SJSA1 (cell line): ENCODE measurements at places on chromosomes 6 and 20. TPM values are rescaled to one million over a fixed set of nuclear protein-coding genes. Genes with fewer than 3 reads are reported as not detected.
A peak's percentile ranks its signal among the peaks of the same experiment; 100 is the strongest.

Gene BPIFB1
- total RNA-seq: not detected in 2 replicates

Gene CLIC5
- total RNA-seq: 0.22 and 1.2 TPM in 2 replicates

GRCh38 chr20:8870652-8871051 is 198.2 kb upstream of the PLCB4 start:
- DNase-seq: no peak

GRCh38 chr6:11964729-11965335 is 47.3 kb upstream of the HIVEP1 start:
- no peak for DNase-seq

DNA sequence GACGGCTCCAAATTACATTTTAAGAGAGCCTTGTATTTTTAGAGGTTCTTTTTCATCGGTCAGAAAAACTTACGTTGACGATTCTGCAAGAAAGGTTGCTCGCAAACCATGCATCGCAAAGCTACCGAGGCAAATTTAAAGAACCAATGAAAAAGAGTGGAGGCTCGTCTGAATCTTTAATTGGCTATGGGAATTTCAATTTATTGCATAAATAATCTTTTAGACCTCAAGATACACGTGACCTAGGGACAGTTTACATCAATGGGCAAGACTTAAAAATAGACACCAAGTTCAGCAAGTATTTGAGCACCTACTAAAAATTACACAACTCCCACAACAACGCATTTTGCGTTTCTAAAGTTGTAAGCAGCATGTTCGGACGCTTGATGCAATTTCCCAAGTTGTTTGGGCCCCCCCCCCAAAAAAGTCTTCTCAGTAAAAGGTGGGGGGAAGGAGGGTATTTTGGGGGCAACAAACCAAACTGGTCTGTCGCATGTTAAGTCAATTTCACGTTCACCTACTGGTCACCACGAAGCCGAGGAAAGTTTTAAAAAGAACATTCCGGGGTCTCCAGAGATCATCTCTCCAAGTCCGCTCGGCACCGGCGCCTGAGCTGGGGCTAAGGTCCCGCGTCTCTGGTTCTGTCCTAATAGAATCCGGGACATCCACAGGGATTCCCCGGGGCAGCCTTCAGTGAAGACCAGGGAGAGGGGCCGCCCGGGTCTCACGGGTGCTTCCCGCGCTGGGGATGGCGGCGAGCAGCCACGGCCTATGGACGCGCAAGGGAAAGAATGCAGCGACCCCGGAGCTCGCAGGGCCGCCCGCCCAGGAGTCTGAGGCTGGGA is 851 bp downstream of the SNX5 start:
- peak; percentile 56 for DNase-seq

Gene CLIC1
- total RNA-seq: 1,071 and 1,205 TPM in 2 replicates

DNA sequence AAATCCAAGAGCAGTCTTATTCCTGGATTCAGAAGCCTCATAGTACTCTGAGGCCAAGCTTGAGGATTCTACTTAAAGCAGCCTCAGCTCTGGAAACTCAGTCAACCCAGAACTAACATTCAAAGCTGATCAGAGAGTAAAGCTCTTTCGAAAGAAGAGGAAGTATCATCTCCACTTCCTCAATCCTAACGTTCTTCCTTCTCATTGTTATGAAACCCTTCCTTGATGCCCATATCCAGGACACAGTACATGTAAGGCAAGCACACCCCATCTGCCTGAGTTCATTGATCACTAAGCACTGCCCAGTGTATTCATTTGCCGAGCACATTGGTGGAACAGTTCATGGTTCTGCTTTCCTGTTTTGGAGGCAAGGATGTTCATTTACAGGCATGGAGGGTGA is at the start of gene IPCEF1:
TSS of gene IPCEF1 (minus strand) at position 114 of the 400 bp plus-strand sequence. CDS start 90,856 bp downstream, outside the sequence.
- no peak for DNase-seq

Gene ETV7
- 2.0 TPM in 1 of 2 replicates, not detected in the other for total RNA-seq

GRCh38 chr6:145306489-145306888 is 428.8 kb downstream of the EPM2A start:
- DNase-seq: no peak

Gene SLC2A10
- total RNA-seq: 18.5 and 19.2 TPM in 2 replicates

DNA sequence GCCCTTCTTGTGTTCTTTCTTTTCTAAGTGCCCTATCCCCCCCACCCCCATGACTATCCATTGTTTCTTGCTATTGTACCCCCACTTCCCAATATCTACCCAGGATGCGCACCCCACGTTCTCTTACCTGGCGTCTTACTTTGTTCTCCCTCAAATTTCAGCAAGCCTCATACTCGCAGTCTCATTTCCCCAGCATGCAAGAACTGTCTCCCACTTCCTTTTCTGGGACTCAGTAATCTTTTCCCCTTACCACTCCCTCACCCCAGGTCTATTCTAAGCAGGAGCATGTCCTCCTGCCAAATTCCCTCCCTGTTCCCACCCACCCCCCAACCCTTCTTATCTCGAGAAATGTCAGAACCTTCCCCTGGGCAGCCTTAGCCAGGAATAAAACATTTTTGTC is 1.7 kb upstream of the EHMT2 start:
- DNase-seq: no peak

Gene GSTA3
- not detected in 2 replicates for total RNA-seq

- DNase-seq: no peak
These were observed 257.0 kb downstream of the NRN1 start for GRCh38 chr6:5749651-5750215.

Gene NOX3
- not detected in 2 replicates for total RNA-seq

- no peak for DNase-seq
These were observed 72.7 kb upstream of the NOX3 start for GRCh38 chr6:155528335-155528734.

DNA sequence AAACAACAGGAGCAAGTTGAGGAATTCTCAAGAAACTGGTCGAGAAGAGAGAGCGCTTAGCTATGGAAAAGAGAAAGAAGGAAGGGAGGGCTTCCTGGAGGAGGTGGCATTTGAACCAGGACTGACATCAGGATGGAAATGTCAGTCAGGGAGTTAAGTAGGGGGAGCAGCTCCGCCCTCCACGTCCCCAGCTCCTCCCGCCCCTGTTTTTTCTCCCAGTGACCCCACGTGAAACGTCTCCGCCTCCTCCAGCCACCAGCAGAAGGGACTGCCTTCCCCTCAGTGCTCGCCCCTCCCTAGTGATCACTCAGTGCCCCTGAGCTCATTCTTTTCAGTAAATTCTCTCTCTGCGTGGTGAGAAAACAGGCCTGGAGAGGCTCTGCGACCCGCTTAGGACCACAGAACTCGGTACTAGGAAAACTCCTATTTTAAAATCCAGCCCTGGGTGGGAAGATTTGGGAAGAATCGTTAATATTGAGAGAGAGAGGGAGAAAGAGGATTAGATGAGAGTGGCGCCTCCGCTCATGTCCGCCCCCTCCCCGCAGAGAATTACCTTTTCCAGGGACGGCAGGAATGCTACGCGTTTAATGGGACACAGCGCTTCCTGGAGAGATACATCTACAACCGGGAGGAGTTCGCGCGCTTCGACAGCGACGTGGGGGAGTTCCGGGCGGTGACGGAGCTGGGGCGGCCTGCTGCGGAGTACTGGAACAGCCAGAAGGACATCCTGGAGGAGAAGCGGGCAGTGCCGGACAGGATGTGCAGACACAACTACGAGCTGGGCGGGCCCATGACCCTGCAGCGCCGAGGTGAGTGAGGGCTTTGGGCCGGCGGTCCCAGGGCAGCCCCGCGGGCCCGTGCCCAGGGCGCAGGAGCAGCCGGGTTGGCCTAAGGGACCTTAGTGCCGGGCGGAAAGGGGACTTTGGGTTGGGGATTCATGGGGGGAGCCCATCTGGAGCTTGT is 4.6 kb downstream of the HLA-DPB1 start:
- no peak for DNase-seq

Gene TBP
- total RNA-seq: 18.0 and 25.0 TPM in 2 replicates

DNA sequence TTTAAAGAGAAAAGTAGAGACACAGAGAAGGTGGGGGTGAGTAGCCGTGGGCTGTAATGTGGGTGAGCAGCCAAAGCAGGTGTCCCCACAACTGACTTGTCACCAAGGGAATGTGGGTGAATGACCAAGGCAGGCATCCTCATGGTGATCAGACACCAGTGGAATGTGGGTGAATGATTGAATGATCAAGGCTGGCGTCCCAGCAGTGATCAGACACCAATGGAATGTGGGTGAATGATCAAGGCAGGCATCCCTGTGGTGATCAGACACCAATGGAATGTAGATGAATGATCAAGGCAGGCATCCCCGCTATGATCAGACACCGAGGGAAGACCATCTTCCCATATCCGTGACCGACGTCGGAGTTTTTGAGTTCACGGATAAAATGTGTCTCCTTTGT is 49.8 kb upstream of the OR14J1 start:
- no peak for DNase-seq

Gene DEFB124
- total RNA-seq: not detected in 2 replicates

DNA sequence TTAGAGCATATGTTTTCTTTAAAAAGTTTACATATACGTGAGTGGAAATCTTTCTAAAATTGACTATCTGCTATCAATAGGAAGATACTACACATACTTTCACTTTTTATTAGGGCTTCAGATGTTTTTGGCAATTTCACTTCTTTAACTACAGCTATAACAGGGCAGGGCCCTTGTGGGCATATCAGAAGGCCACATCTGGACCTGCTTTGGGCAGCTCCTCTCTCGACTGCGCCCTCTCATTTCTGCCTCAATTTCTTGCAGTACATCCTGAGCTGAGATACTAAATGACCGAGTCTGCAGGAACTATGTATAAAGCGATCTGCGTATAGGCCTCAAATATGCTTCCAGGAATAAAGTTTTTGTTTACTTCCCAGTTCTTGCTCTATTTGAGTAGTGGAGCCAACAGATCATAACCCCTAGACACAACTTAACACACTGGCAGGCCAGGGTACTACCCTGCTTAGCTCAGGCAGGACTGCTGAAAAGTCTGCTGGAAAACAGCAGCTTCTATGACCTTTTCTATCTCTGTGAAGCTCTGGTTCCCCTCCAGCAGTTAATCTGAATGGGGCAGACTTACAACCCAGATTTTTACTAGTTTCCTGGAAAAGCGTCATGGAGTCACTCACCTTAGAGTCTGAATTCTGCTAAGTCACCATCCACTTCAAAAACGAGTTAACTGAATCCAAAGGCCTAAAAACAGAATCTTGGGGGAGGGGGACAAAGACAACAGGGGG is 12.7 kb downstream of the GCLC start:
- no peak for DNase-seq

Gene POFUT1
- 42.4 and 52.4 TPM in 2 replicates for total RNA-seq

DNA sequence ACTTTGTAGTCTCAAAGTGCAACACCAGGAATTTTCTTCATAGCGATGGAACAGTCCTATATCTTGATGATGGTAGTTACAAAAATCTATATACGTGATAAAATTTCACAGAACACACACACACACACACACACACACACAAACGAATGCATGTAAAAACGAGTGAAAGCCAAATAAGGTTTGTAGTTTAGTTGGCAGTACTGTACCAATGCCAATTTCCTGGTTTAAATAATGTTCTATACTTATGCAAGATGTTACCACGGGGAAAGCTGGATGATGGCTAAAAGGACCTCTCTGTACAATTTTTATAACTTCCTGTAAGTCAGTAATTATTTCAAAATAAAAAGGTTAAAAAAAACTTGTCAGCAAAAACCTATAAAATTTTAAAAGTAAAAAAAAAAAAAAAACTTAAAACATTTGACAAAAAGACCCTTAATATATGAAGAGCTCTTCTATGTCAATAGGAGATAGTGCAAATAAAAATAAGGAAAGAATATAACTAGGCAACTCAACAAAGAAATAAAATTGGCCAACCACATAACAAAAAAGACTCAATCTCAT is 37.6 kb downstream of the PDSS2 start:
- no peak for DNase-seq

Gene C2
- total RNA-seq: 0.47 and 0.53 TPM in 2 replicates

Gene LKAAEAR1
- 0.24 and 6.6 TPM in 2 replicates for total RNA-seq

- DNase-seq: no peak
These were observed 403.3 kb downstream of the EPM2A start for GRCh38 chr6:145332011-145332410.

DNA sequence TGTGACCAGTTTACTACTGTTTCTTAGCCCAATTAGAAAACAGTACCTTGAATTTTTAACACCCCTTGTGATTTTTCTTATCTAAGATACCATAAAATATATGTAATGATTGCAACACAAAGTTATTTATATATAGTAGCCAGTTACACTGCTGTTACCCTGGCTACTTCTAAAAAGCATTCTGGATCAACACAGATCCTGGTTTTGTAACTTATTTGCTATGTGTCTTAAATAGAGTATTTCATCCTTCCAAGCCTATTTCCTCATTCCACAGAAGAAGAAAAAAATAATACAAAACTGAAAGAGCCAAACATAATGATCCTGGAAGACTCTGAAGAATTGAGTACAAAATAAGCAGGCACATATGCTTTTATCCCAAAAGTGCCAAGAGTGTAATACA is 19.0 kb upstream of the GSTA4 start:
- no peak for DNase-seq

- DNase-seq: no peak
These were observed 362.4 kb downstream of the UTRN start for GRCh38 chr6:144647406-144647964.

Gene TNNC2
- not detected in 2 replicates for total RNA-seq

GRCh38 chr6:153594871-153595270 is 444.2 kb upstream of the OPRM1 start:
- DNase-seq: no peak

GRCh38 chr6:152380993-152381898 is 255.9 kb downstream of the SYNE1 start:
- peak; percentile 84 for DNase-seq

GRCh38 chr6:119105282-119105681 is 26.8 kb upstream of the FAM184A start:
- DNase-seq: no peak

DNA sequence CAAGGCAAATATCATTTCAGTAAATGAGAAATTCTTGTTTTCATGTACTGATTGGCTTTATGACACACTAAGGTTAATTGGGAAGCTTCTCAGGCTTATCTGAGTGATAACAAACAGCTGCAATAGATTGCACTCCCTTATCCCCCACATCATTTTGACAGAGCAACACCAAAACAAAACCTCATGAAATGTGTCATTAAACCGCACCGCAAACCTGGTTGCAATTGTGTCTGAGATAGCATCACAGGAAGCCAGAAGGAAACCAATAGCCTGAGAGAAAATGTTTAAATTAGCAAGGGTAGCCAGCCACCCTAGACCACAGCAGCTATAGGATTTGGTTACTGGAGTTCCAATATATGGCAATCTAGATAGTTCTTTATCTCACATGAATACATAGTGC is 31.6 kb upstream of the LAMA4 start:
- no peak for DNase-seq

- DNase-seq: no peak
These were observed 213.6 kb upstream of the DTNBP1 start for GRCh38 chr6:15876406-15876805.

DNA sequence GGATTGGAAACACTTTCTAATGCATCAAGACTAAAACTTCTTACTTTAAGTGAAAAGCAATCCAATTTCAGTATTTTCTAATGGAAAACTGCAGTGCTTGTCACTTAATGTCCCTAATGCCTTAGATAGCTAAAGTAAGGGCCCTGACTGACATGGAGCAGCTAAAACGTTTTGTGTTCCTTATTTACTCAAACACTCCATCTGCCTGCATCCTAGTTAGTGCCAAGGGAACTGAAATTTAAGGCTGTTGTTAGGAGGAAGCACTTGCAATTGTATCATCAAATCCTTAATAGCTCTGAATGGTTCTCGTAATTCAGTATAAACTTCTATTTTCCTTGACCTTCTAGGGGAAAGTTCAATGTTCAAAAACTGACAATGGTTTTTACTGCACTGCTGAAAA is 127.4 kb downstream of the GJA10 start:
- DNase-seq: no peak

Gene FRK
- total RNA-seq: 0.66 and 0.91 TPM in 2 replicates

GRCh38 chr6:43091436-43091991 is 15.4 kb downstream of the PTK7 start:
- no peak for DNase-seq

Gene PSORS1C2
- total RNA-seq: not detected in 2 replicates
